ENCODE measurements at places on chromosomes 4 and X.

DNA sequence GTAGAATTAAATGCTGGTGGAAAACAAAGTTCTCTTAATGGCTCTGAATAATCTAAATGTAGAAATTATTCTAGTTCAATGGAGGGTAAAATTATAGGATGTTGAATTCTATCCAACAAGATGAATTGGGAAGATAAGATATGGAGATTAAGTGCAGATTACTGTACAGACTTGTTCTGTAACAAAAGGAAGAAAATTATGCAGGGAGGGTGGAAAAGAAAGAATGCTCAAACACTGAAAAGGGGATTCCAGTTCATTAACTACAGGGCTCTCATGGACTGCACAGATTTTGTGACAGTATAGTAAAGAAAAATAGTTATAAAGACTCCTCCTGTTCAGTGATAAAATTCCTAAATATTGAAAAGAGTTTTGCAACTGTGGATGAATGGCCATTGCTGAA lies 1794.0 kb upstream of the PCDH7 start:
- no peak for DNase-seq

DNA sequence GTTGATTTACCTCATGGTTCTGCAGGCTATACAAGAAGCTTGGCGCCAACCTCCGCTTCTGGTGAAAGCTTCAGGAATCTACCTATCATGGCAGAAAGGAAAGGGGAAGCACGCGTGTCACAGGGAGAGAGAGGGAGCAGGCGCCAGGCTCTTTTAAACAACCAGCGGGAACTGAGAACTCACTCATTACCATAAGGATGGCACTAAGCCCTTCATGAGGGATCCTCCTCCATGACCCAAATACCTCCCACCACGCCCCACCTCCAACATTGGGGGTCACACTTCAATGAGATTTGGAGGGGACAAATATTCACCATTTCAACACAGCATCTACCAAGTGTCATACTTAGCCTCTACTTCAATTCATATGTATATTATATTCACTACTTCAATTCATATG lies 18.8 kb upstream of the TBC1D8B start:
- no peak for DNase-seq

DNA sequence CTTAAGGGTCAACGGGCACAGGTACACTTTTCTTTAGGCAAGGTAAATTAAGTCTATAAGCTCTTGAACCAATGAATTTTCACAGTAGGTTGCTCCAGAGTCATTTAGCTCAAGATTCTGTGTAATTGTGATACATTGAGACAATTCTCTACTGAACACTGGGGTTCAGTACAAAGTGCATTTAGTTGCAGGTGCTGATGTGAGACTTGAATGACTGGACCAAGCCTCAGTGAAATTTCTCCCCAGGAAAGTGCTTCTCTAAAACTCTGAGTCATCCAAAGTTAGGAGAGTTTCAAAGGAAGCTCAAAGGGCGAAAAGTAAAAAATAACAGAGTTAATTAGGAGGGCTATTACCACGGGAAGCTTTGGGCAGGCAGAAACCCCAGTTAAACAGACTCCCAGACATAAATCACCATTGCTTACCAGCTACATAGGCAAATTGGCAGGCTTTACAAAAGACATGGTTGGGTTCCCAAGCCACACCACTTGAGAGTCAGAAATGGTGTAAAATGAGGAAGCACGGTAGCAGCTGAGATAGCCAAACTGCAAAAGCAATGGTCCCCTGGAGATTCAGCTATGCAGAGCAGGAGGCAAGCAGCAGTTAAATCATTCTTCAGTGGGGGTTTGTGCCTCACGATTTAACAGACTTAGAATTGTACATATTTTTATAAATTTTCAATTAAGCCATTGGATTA lies 202.6 kb downstream of the PCDH19 start:
- no peak for DNase-seq

DNA sequence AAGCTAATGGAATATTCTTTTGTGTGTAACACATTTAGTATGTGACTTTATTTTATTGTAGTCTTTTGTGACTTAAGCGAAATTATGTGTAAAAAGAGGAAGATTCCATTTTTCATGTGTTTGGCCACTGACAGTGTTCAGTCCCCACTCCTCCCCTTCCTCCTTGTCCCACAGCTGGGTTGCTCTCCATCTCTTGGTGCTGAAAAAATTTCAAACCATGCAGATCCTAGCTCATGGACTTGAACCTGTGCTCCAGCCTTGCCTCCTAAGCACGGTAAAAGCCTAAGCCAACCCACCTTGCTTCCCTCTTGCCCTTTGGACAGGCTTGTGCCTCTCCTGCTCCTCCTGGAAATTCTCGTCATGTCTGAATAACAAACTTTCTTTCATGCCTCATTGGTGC lies 2008.5 kb upstream of the TENM3 start:
- peak; percentile 32 for DNase-seq

DNA sequence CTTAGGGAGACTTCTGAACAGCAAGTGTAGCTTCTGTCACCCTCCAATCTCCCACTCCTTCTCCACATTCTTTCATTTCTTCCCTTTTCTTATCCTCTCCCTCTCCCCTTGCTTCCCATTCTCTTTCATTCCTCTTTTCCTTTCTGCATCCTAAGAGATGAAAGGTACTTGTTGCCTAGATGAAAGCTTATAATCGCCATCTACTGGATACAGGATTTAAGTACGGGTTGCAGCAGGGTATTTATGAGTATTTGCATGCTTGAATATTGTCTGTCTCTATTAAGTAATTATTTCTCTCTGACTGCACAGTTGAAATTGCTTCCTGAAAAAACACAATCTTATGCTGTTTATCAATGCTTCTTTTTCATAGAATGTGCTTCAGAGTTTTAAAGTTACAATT lies 174.0 kb upstream of the TENT5D start:
- DNase-seq = no peak

GRCh38 chr4:41796545-41797210 lies 48.2 kb upstream of the PHOX2B start:
- no peak for DNase-seq
